ENCODE measurements at places on chromosomes 2 and 18.
A peak's percentile ranks its signal among the peaks of the same experiment; 100 is the strongest.

DNA sequence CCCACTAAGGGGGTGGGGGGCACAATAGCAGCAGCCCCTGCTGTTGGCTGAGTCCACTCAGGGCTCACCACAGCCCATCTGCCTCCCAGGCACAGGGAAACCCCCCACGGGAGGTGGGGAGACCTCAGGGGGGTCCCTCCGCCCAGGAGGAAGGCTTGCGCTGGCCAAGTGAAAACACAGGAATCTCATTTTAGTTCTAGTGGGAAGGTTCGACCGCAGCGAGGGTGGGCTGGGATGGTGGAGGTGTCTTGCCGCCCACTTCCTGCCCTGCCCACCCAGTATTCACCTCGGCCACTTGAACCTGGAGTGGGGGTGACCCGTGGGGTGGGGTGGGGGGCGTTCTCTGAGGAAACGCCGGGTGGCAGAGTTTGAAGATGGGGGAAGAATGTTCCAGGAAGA lies 6.9 kb upstream of the BOK start:
- no peak for DNase-seq

DNA sequence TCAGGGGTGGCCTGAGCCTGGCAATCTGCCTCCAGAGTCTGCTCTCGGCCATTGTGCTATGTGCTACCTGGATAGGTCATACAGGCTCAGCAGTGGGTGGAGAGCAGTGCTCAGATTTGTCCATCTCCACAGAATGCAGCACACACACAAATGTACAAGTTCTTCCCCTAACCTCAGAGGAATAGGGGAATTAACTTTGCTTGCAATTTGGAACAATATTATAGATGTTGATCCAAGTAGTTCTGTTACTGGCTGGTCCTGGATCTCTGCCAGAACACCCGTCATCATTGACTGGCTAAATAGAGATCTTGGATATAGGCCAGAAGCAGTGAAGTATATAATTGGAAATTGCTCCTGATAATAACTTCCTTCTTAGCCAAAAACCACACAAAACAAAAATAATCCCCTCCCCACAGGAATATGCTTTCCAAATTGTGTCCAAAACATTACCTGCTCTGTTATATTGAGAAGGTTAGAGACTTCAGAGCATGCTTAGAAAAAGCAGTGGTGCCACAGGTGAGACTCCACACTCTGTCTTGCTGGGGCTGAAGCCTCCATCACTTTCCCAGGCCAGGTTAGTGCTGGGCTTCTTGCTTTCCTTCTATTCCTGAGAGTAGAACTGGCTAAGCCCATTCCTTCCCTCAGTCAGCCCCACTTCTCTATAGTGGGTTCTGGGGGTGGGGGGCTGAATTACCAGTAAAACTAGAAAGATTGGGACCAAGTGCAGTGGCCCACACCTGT lies 38.8 kb downstream of the NCAPH start:
- no peak for DNase-seq

GRCh38 chr2:79782576-79783452 lies 270.0 kb downstream of the CTNNA2 start:
- no peak for DNase-seq

- no peak for DNase-seq
These were observed 2.2 kb downstream of the GAD1 start for GRCh38 chr2:170818752-170819470.

DNA sequence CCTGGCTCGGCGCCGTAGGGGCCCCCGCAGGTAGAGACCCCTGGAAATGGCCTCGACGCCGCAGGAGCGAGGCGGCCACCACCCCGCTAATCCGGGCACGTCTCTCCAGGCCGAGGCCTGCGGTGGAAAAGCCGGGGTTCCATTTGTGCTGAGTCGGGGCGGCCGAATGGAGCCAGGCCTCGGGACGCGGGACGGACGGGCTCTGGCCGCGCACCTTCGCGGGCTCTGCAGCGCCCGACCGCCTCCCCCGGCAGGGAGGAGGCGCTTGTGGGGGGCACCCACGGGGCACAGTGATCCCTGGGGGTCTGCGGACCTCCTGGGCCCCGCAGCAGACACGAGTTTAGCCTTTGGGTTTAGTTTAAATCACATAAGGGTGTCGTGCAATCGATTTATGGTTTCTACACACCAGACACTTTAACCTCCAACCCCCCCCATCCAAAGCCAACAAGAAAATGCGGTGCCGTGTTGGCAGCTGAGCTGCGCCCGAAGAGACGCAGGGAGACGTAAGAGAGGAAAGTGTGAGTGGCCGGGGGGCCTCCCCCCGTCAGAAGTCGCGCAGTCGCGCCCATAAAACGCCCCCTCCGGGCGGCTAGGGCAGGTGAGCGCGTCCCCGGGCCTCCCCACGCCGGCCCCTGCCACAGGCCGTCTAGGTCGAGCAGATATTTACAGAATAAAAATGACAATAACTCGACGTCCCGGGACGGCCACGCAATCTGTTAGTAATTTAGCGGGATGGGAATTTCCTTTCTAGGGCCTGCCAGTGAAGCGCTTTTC lies 1.0 kb upstream of the NFATC1 start:
- no peak for DNase-seq

DNA sequence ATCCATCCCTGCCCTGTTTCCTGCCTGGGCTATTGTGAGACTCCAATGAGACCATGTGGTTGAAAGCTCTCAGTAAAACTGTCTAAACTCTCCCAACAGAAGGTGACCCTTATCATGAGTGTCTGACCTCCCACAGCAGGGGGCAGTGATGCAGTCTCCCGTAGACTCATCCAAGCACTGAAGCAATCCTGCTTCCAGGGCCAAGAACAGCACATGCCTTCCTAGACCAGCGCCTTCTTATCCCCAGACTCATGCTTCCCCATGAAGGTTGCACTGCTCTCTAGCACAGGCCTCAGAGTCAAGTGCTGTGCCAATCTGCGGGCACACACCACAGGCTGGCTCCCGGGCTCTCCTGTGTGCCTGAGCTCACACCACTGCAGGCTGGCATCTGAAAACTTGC lies 112.3 kb downstream of the TNS1 start:
- peak; percentile 72 for DNase-seq

- DNase-seq, result no peak
These were observed 247.3 kb downstream of the LPIN1 start for GRCh38 chr2:11993749-11994148.

DNA sequence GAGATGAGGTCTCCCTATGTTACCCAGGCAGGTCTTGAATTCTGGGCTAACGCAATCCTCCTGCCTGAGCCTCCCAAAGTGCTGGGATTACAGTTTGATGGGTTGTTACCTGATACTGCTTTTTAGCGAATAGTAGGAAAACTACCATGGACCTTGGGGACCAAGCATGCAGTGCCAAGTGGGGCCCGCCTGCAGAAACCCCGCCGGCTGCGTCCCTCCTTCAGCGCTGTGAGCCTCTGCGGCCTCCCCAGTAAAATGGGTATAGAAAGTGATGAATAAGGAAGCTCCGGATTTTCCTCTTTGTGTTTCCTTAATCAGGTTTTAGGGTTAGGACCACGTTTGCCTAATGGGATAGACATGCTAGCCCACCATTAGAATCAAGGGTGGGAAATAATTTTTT lies 30.4 kb downstream of the RAMP1 start:
- no peak for DNase-seq

DNA sequence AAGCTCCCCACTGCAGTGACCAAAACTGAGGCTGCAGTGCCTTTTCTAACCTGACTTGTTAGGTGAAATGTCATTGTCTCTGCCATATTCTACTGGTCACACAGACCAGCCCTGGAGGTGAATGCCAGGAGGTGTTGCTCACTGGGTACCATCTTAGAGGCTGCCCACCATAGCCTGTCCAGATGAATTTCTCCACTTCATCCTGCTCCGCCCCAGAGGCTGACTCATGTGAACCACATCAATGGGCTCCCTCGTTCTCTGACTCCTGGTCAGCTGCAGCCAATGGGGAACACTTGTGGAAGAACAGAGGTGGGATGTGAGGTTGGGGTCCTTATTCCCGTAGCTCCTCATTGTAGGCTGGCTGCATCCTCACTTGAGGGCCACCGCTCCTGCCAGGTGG lies 3.4 kb upstream of the NARS1 start:
- DNase-seq, result no peak

DNA sequence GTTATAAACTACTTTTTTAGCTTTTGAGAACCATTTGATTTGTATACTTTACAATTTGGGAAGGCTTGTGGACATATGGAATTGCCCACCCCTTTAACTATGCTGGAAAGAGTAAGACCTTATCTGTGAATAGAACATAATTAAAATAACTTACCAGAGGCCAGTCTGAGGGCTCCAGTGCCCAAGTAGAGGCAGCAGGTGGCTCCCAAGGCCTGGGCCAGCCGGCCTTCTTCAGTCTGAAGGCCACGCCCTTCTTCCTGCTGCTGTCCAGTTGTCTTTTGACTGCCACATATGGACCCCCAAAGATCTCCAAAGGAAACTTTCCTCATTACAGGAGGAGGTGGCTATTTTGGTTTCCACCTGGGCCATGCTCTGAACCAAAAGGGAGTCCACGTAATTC lies 12.0 kb upstream of the IL18RAP start:
- DNase-seq, result no peak

- DNase-seq, result no peak
These were observed 557.8 kb downstream of the SUCLG1 start for GRCh38 chr2:83901317-83901716.

DNA sequence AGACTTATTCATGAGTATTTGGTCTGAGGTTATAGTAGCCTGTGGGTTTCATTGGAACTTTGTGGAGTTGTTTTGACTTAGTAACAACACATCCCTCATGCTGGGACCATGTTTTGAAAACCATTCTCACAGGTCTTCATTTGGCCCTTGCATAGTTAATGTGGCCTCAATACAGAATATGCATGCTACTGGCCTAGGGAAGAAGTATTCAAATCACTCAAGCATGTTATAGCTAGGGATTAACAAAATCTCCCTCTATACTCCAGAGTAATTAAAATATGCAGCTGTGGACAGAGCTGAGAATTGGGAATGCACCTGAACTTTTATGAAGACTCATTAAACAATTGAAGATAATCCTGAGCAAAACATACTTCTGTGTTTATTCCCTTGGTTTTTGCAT lies 325.5 kb upstream of the CHAC2 start:
- no peak for DNase-seq

- peak; percentile 51 for DNase-seq
These were observed 28.7 kb downstream of the IGFBP5 start for GRCh38 chr2:216666461-216667233.

DNA sequence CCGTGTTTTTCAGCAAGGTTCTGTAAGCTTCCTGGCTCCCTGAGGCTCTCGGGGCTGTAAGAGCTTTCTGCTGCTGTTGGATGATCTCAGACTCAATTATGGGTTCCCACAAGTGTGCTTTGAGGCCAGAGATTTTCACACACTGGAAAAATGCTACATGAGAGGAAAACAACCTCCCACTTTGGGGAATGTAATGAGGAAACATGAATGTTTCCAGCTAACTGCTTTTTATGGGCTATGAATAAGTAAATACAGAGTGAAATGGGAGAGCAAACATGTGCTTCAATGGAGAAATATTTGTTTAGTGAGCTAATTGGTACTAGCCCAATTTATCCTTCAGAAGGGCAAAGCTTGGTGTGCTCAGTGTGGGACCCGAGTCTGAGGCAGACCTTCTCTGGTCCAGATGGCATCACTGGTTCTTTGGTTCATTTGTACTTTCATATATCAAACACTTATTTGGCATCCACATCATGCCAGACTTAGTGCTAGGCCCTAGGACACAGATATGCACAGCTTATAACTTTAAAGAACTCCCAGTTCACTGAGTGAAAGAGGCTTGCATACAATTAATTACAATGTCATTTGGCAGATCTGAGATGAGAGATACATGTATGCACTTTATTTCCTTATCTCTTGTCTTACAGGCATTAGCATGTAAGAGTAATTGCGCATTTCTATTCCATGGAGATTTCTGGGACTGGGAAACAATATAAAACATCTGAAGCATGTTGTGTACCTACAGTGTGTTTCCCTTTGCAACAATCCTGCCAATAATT lies 248.8 kb downstream of the RDH14 start:
- DNase-seq, result no peak

- DNase-seq, result no peak
These were observed 97.1 kb downstream of the PRPF40A start for GRCh38 chr2:152620208-152620607.

DNA sequence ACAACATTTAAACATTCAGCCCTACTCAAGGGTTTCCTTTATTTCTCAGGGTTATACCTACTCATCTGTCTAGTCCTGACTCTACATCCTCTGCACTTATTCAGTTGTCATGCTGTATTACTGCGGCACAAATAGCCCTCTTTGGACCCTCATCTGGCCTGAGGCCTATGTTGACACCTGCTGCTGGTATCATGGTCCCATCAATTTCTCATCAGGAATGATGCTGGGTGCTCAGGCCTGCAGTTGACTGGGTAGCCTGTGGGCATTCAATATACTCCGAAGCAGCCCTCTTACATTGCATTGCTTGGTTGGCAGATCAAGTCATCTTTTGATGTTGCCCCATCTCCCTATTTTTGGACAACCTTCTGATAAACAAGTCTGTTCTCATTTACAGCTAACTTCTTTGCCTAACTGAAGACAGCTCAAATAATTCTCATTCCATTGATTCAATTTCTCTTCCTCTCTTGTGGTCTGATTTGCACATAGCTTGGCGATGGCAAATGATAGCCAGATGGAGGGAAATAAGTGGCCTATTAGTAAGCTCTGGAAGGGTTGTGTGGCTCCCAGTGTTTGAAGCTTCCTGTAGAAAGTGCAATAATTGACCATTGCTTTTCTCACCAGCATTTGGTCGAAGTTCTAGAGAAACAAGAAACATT lies 19.1 kb upstream of the MC4R start:
- DNase-seq, result no peak

DNA sequence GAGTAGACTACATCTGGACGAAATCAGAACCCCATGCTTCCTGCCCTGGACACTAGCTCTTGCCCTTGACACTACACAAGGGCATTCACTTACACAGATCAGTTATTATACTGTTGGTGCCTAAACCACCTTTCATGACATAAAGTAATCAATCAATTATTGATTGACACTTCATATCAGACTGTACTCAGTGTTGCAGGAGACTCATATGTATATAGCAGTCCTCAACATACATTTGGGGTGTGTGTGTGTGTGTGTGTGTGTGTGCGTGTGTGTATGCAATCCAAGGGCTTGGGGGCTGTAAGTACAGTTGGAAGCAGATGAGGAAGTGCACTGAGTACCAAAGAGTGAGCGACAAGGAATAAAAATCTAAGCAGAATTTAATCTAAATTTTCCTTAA lies 5.1 kb downstream of the CDH2 start:
- DNase-seq, result no peak

- DNase-seq, result no peak
These were observed 103.4 kb downstream of the ZFP36L2 start for GRCh38 chr2:43123028-43123427.

DNA sequence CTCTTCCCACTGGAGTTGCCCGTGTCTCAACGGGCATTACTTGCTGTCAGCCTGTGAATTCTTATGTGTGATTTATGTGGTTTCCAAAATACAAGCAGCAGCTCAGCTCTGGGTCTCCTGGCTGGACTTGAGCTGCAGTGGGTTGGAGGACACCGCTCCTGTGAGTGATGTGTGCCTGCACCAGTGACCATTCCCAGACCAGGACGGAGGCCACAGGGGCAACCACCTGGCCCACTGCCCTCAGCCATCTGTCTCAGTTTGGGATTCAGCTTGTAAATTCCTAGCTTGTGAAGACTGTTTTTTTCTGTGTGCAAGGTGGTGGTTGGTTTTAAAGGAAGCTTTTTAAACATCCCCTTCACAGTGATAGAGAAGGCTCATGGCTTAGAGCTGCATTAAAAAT lies 261.0 kb downstream of the BCL2 start:
- DNase-seq, result no peak
